ENCODE measurements at places on chromosomes 1 and 21.

DNA sequence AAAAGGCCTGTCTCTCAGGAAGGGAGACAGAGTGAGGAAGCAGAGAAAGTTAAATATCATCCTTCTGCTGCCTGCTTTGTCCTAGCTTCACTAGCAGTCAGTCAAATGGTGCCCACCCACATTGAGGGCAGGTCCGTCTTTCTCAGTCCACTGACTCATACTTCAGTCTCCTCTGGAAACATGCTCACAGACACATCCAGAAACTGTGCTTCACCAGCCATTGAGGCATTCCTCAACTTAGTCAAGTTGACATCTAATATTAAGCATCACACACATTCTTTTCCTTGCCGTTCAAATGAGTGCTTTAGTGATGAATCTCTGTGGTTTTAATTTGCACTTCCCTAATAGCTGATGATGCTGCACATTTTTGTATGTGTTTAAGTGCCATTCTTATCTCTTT is 777.8 kb upstream of the PRMT6 start:
- DNase-seq, result no peak

- no peak for DNase-seq
These were observed 8.4 kb upstream of the SLC19A1 start for GRCh38 chr21:45550522-45551210.

DNA sequence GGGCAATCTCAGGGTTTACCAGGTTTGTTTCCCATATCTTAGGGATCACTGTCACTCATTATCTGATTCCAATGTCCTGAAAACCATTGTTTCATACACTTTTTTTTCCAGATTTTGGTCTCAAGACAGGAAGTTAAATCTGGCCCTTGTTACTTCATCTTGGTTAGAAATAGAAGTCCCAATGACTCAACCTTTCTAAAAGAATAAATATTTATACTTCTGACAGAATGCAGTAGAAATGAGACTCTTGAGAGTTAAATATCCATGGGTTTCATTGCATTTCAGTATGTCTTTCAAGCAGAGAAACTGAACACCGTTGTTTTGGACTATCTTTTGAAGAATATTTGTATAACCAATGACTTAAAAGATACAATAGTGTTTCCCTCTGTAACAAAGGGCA is 19.8 kb upstream of the VCAM1 start:
- DNase-seq, result no peak

GRCh38 chr1:110087812-110088738 is 17.6 kb upstream of the ALX3 start:
- peak; percentile 20 for DNase-seq

- DNase-seq, result no peak
These were observed 64.6 kb downstream of the RHOU start for GRCh38 chr1:228799924-228800323.

DNA sequence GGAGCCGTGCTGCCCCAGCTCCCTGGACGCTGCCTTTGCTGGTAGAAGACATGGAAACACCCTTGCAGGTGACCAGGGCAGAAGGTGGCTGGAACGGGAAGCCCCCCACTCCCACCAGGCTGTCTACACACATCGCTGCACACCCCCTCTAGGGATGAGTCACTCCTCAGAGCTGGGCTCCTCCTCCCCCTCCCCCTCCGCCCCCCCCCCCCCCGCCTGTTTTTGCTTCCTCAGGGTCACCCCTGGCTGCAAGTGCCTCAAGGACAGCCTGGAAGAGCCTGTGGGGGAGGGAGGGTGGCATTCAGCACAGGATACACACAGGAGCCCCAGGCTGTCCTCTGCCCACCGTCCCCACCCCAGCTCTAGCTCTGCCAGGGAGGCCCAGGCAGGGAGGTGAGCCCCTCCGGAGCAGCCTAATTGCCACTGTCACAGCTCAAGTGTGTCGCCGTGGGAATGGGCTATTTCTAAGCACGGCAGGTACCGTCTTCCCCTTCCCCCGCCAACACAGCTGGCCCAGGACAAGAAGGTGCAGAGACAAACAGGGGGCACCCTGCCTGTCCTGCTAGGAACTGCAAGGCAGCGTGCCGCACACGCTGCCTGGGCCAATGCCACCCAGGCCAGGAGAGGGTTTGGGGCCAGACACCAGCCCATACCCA is 2.5 kb downstream of the FNDC10 start:
- no peak for DNase-seq

- DNase-seq, result no peak
These were observed 7.6 kb downstream of the LAPTM5 start for GRCh38 chr1:30749691-30750583.

DNA sequence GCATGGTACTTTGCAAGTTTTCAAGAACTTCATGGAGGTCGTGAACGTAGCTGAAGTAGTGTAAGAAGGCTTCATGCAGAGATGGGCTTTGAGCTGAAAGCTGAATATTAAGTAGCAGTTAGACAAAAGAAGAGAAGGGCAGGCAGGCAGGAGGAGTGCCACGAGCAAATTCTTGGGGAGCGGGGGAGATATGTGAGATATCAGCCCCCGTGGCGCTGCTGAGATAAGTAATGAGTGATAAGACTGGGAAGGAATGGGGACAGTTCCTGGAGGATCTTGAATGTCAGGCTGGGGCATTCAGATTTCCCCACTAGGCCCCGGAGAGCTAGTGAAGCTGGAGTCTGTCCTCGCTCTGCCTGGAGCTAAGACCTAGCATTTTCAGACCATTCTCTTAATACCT is 27.9 kb upstream of the KIRREL1 start:
- DNase-seq, result no peak

GRCh38 chr1:95371666-95372282 is 137.8 kb downstream of the RWDD3 start:
- no peak for DNase-seq

DNA sequence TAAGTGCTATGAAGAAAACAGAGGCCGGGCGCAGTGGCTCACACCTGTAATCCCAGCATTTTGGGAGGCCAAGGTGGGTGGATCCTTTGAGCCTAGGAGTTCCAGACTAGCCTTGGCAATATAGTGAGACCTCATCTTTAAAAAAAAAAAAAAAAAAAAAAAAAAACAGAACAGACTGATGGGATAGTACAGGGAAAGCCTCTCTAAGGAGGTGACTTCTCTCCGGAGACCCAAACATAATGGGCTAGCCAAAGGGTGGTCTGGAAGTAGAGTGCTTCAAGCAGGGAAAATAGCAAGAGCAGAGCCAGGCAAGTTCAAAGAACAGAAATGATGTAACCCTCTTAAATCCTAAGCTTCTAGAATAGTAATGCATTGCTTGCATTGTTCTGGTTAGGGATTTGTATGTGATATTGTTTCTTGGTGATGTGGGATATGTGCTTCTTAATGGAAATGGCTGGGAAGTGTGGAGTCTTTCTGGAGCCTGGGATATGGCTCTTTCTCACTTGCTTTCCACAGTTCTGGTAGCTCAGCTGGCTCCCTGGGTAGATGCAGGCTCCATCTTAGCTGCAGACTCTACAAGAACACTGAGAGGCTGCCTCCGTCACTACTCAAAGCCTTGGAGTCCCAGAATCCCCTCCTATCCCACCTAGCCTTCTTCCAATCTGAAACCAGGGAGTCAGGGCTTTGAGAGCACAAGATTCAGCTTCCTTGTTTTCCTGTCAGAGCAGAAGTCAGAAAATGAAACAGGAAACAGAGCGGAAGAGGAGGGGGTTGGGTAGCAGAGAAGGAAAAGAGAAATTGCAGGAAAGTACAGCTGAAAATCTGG is 1.9 kb upstream of the PIGV start:
- no peak for DNase-seq
